Vagina (tissue), 2 donors: ENCODE measurements at places on chromosomes 13 and 19. TPM values are rescaled to one million over a fixed set of nuclear protein-coding genes. Genes with fewer than 3 reads are reported as not detected.

DNA sequence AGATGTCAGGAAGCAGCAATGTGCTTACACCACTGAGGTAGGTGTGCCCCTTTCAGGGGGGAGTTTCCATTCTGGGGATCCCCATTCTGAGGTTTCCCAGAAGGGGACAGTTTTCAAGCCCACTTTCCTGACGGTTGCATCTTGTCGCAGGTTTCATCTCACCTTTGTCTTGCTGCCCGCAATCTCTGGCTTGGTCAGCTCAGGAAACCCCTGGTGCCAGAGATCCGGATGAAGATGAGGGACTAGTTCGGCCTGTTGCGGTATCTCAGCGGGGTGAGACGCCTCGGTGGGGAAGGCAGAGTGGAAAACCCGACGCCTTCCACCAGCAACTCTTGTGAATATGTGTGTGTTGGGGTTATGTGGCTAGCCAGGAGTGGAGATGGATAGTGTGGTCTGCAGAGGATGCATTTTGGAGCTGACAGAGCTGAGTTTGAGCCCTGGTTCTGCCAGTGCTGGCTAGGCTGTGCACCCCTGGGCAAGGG lies 13.1 kb downstream of the TNFSF9 start:
- no peak for DNase-seq

Gene OR10H1
- total RNA-seq = not detected

GRCh38 chr19:19471682-19472081 lies 43.7 kb downstream of the TSSK6 start:
- DNase-seq = no peak

DNA sequence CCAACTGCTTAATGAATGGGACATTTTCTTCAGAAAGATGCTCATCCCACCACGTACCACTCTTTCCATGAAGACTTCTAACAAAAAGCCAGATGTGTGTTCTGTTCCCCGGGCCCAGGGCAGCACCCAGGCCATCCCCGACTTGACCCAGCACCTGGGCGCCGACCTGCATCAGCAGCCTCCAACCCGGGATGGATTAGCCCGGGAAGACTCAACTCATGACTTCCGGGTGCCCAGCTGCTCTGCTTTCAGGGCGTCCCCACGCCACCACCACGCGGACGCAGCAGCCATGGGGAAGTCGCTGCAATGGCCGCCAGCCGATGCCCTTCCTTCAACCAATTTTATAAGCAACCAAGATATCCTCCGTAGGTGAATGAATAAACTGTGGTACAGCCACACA lies 123.8 kb upstream of the TUBA3C start:
- DNase-seq = no peak

- no peak for DNase-seq
These were observed 368.9 kb downstream of the COG6 start for GRCh38 chr13:40024204-40024966.

GRCh38 chr13:113029487-113030258 lies 60.7 kb downstream of the MCF2L start:
- no peak for DNase-seq

- no peak for DNase-seq
These were observed 2.3 kb downstream of the ZNF726 start for GRCh38 chr19:23916991-23917390.

Gene MAST1
- 1.2 TPM for total RNA-seq

DNA sequence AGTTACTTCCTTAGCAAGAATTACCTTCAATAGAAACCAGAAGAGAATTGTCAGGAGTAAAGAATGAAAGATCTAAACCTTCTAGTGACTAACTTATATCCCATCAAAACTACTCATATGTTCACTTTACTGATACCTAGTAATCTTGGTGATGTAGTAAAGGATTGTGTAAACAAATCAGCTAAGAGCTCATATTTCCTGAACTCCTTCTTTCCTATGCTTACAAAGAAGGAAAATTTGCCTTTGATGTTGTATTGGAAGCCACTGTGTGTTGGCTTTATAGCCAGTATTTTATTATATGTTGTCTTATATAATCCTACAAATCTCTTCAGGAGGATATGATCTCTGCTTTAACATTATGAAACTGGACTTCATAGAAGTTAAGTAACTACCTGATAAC lies 671.0 kb downstream of the PCDH9 start:
- DNase-seq = no peak
